ELF-1 (cell line): ENCODE measurements at places on chromosomes 1 and 21.
A peak's percentile ranks its signal among the peaks of the same experiment; 100 is the strongest.

- DNase-seq = no peak
These were observed 38.9 kb downstream of the SDCCAG8 start for GRCh38 chr1:243294723-243295121.

GRCh38 chr1:22228505-22228911 lies 85.6 kb upstream of the WNT4 start:
- DNase-seq = no peak

DNA sequence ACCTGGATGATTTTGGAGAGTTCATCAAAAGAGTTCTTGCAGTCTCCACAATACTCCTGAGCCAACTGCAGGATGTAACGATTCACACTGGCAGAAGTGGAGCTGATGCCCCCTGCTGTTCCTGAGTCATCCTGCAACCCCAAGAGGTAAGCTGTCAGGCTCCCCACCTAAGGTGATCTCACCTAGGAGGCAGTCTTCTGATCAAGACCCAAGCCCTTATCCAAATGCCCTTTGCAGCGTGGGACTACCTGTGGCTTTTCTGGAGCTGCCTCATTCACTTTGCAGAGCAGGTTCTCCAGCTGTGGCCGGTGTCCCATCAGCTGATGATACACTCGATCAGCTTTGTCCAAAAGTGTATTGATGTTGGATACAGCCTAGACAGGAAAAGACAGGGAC lies 96.4 kb downstream of the UBR4 start:
- DNase-seq = peak; percentile 50

GRCh38 chr1:62241371-62242131 lies 46.9 kb downstream of the L1TD1 start:
- no peak for DNase-seq

DNA sequence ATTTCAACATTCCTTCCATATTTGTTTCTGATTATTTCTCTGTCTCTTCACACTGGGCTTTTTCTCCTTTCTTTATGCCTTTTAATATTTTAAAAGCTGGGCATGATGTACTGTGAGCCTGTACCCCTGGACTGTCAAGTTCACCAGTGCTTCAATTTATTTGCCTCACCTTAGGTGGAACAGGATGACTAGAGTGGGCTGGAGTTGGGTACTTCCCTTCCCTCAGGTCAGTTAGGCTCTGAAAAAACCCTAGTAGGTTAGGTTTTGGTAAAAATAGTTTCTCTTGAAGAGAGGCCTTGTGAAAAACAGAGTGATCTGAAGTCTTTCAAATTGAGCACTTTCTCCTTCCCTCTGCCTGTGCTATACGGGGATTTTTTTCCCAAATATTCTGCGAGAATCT lies 163.0 kb upstream of the LYPLAL1 start:
- no peak for DNase-seq

DNA sequence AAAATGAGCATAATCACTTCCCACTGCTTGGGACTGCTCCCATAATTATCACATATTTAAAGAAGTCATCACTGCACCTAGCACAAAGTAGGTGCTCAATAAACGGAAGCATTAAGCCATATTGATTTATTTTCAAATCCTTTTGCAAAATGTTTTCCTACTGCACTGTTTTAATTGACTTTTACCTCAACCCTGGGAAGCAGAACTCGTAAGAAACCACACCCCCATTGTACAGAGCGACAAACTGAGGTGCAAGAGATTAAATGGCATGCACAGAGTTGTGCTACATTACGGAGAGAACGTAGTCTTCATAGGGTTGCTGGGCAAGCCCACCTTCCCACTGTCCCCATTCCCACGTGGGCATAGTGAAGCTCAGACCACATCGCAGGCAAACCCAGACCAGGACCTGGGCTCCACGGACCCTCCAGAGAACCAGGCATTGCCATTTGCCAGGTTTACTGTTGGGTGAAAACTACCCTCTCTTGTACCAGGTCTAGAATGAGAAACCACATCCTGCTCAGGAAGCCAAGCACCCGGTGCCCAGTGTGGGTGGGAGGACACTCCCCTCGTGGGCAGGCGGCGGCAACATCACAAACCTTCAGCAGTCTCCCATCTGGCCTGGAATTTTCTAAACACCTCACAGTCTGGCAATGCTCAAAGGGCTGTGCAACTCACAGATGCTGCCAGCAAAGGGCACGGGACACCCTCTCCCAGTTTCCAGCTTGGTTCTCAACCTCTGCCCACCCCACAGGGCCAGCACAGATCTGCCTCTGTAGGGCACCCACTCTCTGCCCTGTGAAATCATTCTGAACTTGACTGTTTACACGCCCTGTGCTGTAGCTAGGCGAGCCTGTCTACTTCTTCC lies 8.2 kb downstream of the IFFO2 start:
- DNase-seq = no peak

GRCh38 chr1:168689726-168690602 lies 39.0 kb downstream of the DPT start:
- peak; percentile 10 for DNase-seq

DNA sequence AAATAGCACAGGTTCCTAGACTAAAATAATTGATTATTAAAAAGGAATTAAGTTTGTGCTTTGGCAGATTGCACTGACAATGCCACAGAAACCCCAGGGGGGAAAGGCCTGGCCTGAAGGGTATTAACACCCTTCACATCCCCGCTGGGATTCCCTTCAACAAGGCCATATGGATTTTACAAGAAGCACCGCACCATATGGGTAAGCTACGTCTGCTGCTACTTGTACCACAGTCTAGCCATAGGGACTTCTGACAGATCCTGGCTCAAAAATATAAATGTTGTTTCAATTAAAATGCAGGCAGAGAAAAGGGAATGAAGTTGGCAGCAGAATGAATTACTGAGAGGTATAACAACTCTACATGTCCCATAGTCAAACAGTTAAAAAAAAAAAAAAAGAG lies 101.0 kb downstream of the DENND1B start:
- peak; percentile 40 for DNase-seq

DNA sequence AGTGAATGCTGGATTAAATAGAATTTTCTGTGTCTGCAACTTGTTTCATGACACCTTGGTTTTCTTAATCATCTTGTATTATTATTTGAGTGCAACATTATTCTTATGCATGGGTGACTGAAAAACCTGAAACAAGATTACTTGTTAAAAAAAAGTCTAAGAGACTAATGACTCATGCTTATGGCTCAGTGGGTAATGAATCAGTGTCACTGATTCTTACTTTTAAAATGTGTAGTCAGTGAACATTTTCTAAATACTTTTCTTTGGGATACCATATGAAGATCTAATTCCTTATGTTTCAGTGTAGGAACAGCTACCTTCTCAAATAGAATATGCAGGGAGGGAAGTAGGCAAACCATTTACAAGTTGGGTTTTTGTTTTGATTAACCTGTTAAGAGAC lies 65.5 kb downstream of the PRKAA2 start:
- DNase-seq = no peak

- DNase-seq = no peak
These were observed 131.0 kb downstream of the TGFBR3 start for GRCh38 chr1:91754816-91755580.

GRCh38 chr1:118483245-118484006 lies 298.4 kb upstream of the SPAG17 start:
- DNase-seq = peak; percentile 57

DNA sequence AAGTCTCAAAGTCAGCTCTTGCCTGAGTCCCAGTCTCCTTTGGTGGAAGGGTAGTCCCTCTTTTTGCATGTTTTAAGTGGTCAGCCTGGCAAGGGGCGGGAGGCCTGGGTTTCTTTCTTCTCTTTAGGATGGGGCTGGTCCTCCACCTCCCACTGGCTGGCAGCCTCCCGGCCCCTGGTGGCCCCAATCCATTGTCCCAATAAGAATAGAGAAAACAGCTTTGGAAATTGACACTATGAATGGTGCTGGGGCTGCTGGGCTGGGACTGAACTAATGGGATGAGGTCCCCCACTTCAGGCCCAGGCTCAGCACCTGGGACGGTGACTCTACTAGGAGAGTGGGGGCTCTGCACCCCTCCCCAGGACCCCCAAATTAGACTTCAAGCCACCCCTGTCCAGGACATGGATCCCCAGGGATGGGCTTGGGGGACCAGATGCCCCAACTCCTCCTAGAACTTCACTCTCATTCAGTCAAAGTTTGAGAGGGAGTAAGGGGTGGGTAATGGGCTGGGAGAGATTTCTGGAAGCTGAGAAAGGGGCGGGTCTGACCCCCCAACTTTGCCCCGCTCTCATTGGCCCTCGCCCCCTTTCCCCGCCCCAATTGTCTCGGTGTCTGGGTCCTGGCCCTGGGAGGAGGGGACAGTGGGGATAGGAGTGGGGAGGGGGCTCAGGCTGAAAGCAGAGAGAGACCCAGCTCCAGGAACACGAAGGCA lies 18.2 kb downstream of the SLC27A3 start:
- no peak for DNase-seq

- no peak for DNase-seq
These were observed 62.9 kb downstream of the TEX35 start for GRCh38 chr1:178575611-178576361.

DNA sequence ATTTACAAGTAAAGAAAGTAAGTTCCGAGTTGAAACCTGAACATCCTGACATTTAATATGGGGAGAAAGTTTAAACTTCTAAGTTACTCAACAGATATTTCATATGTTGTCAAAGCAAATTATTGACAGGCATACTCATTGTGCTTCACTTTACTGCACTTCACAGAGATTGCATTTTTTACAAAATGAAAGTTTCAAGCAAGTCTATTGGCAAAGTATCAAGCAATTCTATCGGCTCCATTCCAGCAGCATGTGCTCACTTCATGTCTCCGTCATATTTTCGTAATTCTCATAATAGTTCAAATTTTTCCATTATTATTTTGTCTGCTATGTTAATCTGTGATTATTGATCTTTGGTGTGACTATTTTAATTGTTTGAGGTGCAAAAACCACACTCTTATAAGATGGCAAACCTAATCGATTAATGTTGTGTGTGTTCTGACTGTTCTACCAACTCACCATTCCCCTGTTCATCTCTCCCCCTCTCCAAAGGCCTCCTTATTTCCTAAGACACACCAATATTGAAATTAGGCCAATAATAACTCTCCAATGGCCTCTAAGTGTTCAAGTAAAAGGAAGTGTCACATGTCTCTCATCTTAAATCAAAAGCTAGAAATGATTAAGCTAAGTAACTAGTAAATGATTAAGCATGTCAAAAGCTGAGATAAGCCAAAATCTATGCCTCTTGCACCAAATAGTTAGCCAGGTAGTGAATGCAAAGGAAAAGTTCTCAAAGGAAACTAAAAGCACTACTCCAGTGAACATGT lies 68.2 kb upstream of the BCL9 start:
- no peak for DNase-seq

DNA sequence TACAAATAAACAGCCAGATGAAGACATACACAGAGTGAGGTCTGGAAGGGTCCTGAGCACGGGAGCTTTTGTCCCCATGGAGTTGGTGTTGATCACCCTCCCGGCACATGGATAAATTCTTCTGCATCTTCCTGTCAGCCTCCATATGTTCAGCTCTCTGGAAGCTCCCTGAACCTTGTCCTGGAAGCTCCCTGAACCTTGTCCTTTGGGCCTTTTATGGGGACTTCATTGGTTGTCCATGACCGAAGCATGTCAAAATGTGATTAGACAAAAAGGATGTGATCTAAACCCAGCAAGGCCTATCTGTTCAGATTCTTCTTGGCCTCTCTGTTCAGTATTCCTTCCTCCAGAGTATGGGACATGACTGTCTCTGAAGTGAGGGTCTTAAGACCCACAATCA lies 25.4 kb upstream of the RNF11 start:
- no peak for DNase-seq

DNA sequence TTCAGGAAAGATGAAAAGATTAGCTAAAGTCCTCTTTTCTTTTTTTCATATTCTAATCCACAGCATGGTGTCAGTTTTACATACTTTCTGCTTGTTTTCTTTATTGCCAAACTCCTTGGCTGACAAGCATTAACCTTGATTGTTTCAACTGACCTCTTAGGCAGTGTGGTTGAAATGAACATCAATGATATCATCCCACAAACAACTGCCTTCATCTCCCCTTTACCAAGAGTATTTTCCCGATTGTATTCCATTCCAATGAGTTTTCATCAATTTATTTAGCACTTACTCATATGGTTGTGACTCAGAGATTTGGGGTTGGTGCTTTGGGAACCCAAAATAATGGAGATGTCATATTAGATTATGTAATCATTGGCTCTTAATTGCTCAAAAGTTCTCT lies 71.8 kb downstream of the SPAG17 start:
- no peak for DNase-seq

DNA sequence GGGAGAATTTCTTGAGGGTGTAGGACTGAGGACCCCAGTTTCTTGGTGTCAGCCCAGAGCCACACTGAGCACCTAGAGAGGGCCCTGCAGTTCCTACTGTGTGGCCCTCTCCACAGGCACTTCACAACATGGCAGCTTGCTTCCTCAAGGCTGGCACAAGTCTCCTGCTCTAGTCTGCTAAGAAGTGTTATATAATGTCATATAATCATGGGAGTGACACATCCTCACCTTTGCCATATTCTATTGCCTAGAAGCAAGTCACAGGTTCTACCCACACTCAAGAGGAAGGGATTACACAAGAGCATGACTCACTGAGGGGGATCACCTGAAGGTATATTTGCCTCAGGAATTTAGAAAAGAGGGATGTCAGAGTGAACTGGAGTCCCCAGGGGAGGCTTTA lies 5.5 kb upstream of the SNX27 start:
- no peak for DNase-seq

- DNase-seq = no peak
These were observed 3.4 kb downstream of the CBR1 start for GRCh38 chr21:36073181-36073580.

DNA sequence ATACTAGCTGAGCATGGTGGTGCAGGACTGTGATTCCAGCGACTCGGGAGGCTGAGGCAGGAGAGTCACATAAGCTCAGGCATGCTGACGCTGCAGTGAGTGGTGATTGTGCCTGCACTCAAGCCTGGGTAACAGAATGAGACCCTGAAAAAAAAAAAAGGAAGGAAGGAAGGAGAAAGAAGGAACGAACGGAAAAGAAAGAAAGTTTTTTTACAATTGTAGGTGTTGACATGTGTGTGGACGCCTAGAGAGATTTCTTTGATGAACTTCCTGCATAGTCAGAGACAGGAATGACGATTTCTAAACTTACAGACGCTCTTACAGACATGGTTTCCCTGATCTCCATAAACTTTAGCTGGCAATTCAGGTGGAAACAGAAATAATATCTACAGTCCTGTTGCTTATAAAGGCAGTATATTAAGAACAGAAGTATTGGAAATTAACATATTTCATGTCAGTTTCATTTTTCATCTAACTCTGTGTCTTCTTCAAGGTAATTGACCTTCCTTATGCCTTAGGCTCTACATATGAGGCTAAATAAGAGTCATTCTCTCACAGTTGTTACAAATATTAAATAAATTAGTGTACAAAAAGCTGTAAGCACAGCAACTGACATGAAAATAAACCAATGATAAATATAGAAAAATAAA lies 4.1 kb downstream of the SAMSN1 start:
- no peak for DNase-seq

DNA sequence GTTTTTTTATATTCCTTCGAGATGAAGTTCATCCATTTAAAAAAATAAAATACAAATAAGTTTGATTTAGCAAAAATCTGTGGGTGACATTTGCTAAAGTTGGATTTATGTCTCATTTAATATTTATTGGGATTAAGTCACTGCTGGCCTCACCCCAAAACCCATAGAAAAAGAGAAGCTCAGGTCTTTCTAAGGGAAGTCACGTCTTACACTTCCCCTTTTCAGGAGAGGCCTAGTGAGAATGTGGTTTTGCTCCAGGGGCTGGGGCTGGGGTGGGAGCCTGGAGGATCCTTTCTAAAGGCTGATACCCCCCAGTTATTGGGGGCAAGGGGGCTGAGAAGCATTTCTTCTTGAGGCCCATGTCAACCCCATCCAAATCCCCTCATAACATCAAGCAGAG lies 300.3 kb downstream of the DSCAM start:
- DNase-seq = no peak

- DNase-seq = peak; percentile 49
These were observed 29.8 kb upstream of the NFIA start for GRCh38 chr1:61052395-61053225.
